ENCODE measurements at places on chromosomes 5 and 9.

- DNase-seq = no peak
Measured at GRCh38 chr9:14415947-14416346, 102.0 kb upstream of the NFIB start.

DNA sequence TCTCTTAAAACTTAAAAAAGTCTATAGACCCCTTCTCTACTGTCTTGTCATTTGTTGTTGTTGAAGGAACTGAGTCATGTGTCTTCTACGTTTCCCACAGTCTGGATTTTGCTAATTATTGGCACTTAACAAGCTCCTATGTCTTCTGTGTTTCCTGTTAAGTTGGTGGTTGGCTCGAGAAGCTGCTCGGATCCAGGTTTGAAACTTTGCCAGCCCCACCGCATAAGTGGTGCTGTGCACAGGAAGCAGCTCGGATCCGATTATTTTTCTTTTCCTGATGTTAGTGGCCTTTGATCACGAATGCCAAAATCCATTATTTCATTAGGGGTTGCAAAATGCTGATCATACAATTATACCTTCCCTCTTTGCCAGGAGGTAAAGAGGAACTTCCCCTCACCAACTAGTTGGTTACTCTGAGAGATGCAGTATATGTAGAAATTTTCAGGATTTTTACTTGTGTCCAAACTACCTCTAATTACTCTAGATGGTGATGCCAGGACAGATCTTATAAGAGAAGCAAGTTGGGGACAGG is 186.5 kb downstream of the NSG2 start:
- DNase-seq = no peak

GRCh38 chr5:73480500-73480899 is 17.7 kb upstream of the BTF3 start:
- DNase-seq = no peak

- no peak for DNase-seq
Measured at GRCh38 chr5:50849554-50849953, 183.1 kb downstream of the PARP8 start.

DNA sequence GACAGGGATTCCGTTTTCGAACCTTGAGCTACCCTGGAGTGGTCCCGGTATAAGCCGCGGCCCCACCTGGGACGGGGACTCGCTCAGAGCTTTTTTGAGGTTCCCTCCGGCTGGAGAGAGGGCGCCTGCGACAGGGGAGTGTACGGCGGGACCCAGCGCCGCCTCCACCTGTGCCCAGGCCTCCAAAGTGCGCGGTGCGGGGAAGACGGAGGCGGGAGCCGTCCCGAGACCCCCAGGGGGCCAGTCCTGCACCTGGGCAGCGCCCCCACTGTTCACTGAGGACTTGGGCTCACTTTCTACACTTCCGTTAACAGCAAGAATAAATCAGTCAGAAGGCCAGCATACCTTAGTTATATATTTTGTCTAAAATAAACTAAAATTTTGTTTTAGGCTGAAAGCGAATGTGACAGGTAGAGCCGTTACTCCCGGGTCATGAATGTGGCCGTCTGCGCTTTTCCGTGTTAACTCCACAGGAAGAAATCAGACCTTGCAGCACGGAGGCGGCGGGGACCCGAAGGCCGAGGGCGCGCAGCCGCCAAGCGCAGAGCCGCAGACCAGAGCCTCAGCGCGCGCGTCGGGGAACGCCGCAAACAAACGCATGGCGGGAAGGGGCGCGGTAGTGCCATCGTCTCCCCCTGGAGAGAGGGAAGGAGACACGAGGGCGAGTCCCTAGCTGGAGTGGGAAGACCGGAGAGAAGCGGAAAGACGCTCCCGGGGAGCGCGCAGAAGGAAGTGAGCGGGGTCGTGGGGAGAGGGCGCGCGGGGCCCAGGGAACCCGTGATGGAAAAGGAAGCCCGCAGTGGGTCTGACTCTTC is 14.1 kb downstream of the TRIM7 start:
- DNase-seq = peak; percentile 41

DNA sequence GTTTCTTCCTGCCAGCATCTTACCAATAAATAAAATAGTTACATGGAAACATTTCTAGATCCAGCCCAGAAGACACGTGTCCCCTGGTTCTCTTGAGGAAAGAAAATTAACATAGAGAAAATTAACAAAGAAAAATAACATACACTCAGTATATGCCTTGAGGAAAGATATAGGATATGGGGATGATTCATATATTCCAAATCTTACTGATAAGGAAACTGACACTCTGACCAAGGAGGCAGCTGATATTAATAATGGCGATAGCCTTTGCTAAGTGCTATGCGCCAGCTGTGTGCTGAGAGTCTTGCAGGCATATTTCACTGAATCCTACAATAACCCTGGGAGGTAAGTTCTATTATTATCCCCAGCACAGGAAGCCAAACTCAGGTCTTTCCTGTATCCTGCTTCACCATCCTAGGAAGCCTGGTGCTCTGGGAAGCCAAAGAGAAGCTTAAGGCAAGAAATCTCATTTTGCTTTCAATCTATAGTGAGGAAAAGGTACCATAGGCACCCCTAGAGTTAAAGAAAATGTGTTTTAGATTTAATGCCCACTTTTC is 302.7 kb upstream of the NREP start:
- DNase-seq = no peak

DNA sequence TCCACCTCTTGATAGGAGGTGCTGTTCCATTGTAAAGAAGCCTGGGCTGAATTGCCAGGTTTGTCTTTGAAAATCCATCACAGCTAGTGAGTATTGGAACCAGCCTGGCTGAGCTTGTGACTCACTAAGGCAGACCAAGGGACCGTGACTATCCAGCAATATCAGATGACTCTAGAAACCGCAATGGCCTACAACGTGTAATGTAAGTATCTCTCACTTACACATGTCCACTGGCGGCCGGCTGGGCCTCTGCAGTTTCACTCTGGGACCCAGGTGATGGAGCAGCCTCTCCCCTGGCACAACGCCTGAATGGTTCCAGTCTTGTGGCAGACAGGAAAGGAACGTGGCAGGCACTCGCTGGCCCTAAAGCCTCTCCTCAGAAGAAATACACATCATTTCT is 3.1 kb upstream of the HRH2 start:
- DNase-seq = peak; percentile 37

GRCh38 chr9:113617550-113617949 is 154.0 kb downstream of the RGS3 start:
- DNase-seq = no peak

DNA sequence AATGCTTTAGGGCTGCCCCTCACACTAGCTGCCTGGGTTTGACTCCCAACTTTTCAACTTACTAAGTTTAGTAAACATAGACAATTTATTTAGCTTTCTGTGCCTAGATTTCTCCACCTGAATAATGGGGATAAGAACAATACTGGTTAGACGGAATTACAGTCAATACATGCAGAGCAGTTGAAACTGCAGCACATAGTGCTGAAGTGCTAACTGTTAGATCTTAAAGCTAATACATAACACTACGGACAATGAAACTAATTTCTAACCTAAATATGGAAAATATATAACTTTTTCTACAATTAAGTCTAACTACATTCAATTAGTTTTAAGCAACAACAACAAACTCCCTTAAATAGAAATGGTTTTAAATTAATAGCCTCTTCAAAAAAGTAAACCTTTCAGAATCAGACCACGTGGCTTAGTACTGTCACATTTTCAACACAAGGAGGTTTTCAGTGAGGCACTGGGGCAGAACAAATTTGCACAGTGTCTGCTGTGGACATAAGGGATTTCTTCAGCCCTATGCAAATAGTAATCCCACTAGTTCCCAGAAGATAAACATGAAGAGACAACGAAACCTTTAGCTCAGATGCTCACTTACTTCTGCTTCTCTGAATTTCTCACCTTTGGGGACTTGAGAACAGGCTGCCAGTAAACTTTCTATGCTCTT is 293.4 kb downstream of the EDIL3 start:
- DNase-seq = no peak

DNA sequence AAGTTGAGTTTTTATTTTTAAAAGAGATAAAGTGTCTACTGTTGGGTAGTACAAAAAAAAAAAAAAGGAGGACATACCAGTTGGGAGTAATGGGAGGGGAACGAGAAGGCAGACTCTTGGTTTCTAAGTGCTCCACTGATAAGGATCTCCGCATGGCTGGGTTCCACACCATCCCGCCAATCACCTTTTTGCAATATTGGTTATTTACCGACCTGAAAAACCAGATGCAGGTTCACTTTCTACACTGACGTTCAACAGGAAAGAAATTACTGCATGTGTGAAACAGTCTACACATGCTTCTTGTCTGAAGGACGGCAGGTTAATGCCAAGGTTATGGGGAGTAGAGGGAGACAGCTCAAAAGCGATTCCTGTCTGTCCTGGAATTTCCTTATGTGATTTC is 75.5 kb downstream of the PTPN3 start:
- DNase-seq = no peak

DNA sequence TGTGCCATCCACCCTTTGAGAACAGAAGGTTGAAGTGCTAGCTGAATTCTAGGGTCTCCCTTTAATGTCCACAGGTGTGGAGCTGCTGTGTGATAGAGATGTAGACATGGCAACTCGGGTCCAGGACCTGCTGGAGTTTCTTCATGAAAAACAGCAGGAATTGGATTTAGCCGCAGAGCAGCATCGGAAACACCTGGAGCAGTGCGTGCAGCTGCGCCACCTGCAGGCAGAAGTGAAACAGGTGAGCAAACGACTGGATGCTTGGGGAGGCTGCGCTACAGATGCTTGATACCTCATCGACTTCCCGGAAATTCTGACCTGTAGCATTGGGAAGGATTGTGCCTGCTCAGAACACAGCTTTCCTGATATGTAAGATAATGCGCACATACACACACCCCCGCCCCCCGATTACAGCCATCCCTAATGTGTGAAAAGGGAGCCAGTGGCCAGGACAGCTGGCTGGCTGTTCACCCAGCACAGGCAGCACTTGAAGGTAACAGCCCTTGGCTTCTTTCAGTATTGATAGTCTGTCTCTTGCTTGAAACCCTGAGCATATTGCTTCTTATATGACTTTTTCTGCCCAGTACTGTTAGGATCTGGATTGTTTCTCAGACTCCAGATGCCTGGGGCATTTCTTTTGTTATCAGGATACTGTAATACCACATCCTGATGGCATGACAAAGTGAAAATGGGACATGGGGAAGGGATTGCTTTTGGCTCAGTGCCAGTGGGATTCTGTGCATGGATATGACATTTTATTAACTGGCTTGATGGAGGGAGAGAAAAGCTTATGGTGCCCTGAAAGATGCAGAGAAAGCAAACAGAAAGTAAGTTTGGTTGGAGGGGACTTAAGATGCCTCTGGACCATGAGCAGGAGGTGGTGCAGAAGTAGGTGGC is 216.8 kb upstream of the OTULINL start:
- DNase-seq = no peak

GRCh38 chr9:22682961-22683699 is 236.5 kb downstream of the DMRTA1 start:
- no peak for DNase-seq

DNA sequence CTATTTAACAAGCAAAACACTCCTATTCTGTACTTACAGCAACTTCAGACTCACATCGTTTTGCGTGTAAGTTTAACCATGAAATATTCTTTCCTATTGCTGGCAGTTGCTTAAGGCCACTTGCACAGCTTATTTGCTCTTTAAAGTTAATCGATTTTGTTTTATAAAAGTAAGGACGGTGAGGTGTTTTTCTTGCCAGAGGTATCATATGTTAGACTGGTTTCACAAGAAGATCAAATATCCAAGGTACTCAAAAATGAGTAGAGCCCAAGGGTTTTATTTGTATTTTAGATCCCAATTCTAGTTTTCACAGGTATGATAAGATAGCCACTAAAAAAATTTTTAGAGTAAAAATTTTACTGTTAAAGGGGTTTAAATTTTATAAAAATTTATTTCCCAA is 16.2 kb downstream of the CLINT1 start:
- DNase-seq = no peak

GRCh38 chr5:162512935-162513565 is 445.5 kb downstream of the GABRG2 start:
- no peak for DNase-seq

GRCh38 chr5:73443829-73444498 is 4.6 kb downstream of the FOXD1 start:
- no peak for DNase-seq

GRCh38 chr9:36263683-36264082 is 5.4 kb upstream of the GNE start:
- DNase-seq = no peak

- no peak for DNase-seq
Measured at GRCh38 chr5:68802430-68802829, 291.4 kb upstream of the SLC30A5 start.

- DNase-seq = no peak
Measured at GRCh38 chr5:165863239-165863638, 2357.8 kb downstream of the MAT2B start.

- peak; percentile 80 for DNase-seq
Measured at GRCh38 chr5:165127941-165128340, 1622.5 kb downstream of the MAT2B start.

- DNase-seq = no peak
Measured at GRCh38 chr5:38556088-38556598, 303 bp downstream of the LIFR start.

DNA sequence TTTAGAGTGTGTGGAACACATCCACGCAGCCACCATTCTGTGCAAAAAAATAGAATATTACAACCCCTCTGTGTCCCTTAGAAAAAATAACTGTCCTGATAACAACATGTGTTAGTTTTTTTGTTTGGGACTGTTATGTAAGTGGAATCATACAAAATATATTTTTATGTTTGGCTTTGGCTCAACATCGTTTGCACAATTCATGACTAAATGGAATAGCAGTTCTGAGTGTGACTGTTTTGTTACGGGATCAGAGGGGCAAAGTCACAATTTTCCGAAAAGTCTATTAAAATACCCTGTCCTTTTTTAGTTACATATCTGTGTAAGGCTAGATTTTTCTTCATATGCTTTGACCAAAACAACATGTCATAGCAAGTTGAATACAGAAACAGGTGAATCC is 12.8 kb downstream of the MTREX start:
- no peak for DNase-seq

DNA sequence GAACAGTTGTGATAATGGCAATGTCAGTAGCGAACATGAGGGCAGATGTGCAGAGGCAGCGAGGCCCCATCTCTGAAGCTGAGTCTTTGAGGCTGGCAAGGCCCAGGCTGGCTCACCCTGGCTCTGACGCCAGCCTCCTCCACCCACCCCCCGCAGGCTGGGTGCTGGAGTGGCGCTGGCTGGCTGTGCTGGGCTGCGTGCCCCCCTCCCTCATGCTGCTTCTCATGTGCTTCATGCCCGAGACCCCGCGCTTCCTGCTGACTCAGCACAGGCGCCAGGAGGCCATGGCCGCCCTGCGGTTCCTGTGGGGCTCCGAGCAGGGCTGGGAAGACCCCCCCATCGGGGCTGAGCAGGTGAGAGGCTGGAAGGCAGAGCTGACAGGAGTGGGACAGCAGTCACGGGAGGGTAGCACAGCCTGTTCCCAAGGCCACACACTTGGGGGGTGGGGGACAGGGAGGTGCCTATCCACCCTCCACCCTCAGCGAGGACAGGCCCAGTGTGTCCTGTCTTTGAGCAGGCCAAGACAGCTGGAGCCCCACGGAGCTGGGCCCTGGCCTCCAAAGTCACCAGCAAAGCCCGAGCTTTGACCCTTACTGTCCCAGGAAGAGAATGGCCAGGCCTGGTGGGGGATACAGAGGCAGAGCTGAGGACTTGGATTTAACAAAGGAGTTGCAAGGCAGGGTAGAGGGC is 5.6 kb downstream of the SLC2A8 start:
- no peak for DNase-seq

Data from inflammatory macrophage treated with lipopolysaccharide for 4 hours (primary cell).